Fibroblast of skin of scalp (primary cell): ENCODE measurements at places on chromosomes 12 and 14.

- peak; percentile 65 for DNase-seq
Measured at GRCh38 chr14:47149326-47149725, 497.7 kb upstream of the RPL10L start.

GRCh38 chr14:60514741-60515491 lies 6.0 kb downstream of the SIX6 start:
- no peak for DNase-seq

GRCh38 chr14:36661506-36662257 lies at the start of gene PAX9:
Gene PAX9 (plus strand): TSS chr14:36661860. CDS start chr14:36662090, 230 bp downstream.
- peak; percentile 56 for DNase-seq

DNA sequence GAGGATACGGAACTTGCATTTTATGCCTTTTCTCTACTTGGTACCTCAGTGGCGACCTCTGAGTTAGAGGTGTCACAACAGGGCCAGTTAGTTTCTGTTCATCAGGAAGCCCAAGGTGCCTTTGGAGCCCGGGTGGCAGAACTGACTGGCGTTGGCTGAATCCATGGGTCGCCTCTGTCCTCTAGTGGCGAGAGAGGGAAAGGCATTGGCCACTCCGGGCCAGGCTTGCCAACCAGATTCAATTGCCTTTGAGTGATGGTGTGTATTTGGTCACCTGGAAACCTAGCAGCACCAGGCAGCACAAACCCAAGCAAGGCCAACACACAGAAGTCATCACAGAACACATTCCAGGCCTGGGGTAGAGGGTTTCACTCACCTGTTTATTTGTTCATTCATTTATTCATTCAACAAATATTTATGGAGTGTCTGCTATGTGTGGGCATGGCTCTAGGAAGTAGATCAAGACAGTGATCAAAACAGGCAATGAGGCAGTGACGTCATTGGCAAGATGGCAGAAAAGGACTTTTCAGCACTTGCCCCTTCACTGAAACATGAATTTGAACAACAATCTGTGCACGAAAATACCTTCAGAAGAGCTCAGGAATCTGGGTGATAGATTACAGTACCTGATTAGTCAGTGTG lies 40.5 kb upstream of the KCNA5 start:
- peak; percentile 71 for DNase-seq

DNA sequence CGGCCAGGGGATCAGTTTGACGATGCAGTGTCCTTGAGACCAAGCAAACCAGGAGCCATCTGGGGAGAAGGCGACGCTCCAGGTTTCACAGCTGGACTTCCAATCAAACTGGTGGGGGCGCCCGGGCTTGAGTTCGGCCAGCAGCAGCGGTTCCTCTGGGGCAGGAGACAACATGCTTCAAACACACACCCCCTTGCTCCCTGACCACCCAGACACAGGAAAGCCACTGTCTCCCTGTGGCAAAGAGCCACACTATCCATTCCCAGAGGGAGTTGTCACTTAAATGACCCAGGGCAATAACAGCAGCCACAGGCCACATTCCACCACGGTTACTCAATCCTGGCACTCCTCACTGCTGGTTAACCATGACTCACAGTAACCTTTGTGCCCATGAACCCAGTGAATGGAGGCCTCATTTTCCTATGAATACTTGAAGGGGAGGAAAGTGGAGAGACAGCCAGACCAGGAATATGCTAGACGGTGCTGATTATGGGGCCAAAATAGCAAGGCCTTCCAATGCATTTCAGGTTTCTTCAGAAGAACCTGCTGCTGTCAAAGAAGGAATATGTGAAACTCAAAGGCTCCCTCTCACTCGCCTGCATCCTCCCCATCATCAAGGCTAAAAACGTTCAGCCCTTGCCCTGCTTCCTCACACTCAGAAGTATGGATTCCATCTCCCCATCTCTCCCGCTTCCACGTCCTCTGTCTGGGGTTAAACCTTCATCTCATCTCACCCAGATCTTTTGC lies 8.5 kb downstream of the WSB2 start:
- DNase-seq: peak; percentile 94

- no peak for DNase-seq
Measured at GRCh38 chr14:29489911-29490425, 437.7 kb downstream of the PRKD1 start.

- no peak for DNase-seq
Measured at GRCh38 chr12:106025129-106025528, 113.6 kb downstream of the NUAK1 start.
